ENCODE measurements at places on chromosomes 2 and 18.

DNA sequence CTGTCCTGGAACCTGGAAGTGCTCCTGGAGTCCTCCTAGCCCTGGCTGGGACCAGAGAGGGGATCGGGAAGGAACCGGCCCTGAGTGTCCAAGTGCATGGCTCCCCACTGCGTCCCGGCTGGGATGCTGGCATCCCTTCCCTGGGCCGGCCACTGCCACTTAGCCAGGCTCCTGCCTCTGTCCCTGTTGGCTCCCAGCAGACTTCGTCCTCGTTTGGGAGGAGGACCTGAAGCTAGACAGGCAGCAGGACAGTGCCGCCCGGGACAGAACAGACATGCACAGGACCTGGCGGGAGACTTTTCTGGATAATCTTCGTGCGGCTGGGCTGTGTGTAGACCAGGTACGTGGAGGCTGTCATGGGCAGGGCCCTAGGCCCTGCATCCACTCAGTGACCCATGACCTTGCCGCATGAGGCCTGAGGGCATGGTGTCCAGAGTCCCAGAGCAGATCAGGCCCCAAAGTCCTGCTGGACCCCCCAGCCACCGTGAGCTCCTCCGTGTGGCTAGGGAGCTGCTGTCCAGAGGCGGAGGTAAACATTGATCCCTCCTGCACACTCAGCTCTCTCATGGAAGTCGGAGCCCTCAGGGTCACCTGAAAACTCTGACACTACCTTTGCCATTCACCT is 7.1 kb downstream of the ANO7 start:
- no peak for DNase-seq

DNA sequence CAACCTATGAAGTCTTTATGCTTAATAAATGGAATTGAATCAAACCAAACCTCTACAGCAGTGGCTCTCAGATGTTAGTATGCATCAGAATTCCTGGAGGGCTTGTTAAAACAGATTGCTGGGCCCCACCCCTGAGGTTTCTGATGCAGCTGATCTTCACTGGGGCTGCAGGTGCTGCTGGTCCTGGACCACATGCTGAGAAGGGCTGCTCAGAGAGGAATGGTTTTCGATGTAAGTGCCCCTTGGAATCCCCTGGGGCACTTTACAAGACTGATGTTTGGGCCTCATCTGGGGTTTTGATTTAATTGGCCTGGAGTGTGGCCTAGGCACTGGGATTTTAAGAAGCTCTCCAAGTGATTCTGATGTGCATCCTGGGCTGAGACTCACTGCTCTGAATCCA is 403.8 kb upstream of the HS6ST1 start:
- DNase-seq: no peak

GRCh38 chr2:136086253-136087016 is 31.5 kb downstream of the CXCR4 start:
- no peak for DNase-seq

- no peak for DNase-seq
Measured at GRCh38 chr2:38039121-38039910, 36.6 kb downstream of the CYP1B1 start.

GRCh38 chr2:109474319-109474825 is 139.4 kb downstream of the SEPTIN10 start:
- DNase-seq: no peak

GRCh38 chr2:202124286-202124685 is 51.2 kb downstream of the KIAA2012 start:
- DNase-seq: no peak

- DNase-seq: no peak
Measured at GRCh38 chr2:45085487-45085886, 76.2 kb upstream of the SIX2 start.

GRCh38 chr2:34011684-34012083 is 412.6 kb upstream of the FAM98A start:
- DNase-seq: no peak

DNA sequence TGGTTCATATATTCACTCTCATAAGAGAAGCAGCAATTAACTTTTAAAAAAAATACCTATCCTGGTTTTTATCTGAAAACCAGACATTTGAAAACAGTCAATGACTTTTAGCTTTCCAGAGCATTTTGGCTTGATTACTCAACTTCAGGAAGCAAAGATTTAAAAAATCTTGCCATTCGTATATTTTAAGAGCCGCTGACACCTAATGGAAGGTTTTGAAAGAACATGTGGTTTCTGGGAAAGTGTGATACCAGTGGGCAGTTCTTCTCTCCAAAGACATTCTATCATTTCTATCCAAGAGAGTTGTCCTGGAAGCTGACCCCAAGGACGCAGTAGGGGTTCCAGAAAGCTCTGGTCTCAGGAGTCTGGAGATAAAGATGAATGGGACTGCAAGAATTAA is 234.7 kb downstream of the TTC32 start:
- DNase-seq: no peak

DNA sequence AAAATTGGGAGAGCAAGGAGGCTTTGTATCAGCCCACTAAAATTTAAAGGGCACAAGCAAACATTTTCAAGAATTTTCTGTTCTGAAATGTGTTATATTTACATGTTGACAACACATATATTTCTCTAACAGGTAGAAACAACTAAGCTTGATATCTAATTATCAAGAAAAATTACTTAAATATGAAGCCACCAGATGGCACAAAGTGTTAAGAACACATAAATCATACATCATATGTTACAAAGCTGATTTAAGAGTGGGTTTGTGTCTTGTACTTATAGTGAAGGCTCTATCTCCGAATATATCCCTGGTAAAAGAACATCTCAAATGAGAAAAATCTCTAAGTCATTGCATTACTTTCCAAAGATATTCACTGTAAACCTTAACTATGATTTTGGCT is 19.6 kb upstream of the CREB1 start:
- DNase-seq: no peak

DNA sequence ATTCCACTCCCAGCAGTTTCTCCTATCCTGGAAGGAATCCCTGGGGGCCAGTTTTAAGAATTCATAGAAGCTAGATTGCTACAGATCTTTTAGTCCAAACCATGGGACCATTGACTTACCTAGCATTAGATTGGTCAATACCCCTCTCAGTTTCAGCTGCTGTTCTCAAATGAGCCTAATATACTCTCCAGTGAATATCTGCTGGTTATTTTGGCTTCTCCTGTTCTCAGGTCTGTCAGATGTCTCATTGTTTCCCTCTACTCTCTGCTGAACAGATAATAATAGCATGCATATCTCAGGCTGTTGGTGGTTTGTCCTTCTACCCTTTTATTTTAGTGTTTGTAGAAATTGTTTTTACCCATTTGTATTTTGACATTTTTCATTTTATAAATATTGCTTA is 99.5 kb downstream of the FHOD3 start:
- no peak for DNase-seq

- no peak for DNase-seq
Measured at GRCh38 chr2:71862921-71863320, 284.7 kb downstream of the CYP26B1 start.

- DNase-seq: no peak
Measured at GRCh38 chr2:221492636-221493035, 79.5 kb downstream of the EPHA4 start.

GRCh38 chr2:197268786-197269584 is 41.6 kb downstream of the ANKRD44 start:
- no peak for DNase-seq

GRCh38 chr2:218295029-218295428 is 2.7 kb upstream of the TMBIM1 start:
- no peak for DNase-seq

DNA sequence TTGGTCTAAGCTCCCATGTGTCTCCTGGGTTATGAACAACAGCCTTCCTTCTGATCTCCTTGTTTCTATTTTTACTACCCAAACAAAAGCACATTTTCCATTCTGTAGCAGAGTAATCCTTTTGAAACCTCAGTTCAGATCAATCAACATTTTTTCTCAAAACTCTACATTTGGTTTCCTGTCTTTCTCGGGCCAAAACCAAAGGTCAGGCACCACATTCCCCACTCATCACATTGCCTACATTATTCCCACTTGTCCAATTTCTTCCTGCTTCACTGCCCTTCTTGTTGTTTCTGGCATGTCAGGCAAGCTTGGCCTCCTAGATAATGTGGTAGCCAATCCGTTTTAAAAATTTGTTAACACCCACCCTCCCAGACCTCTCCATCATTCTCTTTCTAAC is 196.8 kb downstream of the PPP1R1C start:
- DNase-seq: no peak

DNA sequence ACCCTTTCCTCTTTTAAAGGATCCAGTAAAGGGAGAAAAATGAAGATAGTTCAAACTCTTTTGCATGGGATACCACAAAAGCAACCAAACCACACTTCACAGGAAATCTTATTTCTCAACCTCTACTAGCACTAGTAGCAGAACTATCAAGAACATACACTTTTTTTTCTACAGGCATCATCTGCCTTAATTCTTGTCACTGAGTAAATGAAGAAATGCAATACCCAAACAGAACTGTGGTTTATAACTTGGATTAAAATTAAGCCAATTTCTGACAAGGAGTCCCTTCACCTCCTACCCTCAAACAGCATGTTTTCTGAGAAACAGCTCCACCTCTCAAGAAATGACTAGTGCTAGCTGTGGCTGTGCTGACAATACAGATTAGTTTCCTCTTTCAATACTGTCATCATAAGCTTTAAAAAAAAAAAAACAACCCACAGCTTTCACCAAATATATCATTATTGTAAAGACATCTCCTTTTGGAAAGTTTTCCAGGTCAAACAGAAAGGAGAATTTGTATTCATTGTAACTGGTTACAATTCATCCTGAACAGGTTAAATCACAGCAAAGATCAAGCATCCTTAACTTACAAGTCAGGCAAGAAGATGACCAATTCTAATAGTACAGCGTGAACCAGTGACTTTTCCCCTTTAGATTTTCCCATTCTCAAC is 44.4 kb downstream of the PTPN2 start:
- DNase-seq: no peak

- no peak for DNase-seq
Measured at GRCh38 chr2:53510401-53510800, 257.2 kb upstream of the CHAC2 start.

DNA sequence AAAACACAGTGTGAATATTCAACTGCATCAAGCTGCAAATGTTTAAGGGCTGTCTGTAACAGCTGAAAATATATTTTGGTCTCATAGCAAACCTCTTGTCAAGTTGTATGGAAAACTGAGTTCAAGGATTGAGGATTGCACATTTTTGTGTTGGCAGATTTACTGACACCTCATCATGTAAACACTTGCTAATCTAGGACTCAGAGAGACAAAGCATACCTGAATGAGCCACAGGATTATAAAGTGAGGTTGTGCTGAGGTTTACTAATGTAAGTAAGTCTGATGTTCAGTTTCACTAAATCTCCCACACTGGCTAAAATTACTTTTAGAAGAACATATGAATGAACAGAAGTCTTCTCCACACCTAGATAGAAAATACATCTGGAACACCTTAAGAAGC is 1993.1 kb upstream of the CELF4 start:
- DNase-seq: no peak

DNA sequence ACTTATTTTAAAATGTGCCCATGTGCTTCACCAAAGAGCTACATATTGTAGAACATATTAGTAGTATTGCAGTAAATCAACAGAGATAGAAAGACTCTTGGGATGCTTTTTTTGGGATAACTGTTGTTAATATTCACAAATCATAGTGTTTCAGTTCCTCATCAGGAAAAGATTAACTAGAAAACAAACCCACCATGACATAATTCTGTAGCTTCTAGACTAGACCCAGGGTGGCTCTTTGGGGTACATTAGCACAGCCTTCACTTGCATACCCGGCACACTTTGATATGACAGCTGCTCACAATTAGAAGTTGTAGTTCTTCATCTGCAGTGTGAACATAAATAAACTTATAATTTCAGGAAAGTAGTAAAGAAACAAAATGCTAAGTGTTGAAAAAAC is 154.2 kb downstream of the ATP9B start:
- DNase-seq: no peak

- no peak for DNase-seq
Measured at GRCh38 chr2:64686283-64686956, 32.7 kb upstream of the SERTAD2 start.

- DNase-seq: no peak
Measured at GRCh38 chr2:219003979-219004378, 10.8 kb upstream of the CRYBA2 start.

DNA sequence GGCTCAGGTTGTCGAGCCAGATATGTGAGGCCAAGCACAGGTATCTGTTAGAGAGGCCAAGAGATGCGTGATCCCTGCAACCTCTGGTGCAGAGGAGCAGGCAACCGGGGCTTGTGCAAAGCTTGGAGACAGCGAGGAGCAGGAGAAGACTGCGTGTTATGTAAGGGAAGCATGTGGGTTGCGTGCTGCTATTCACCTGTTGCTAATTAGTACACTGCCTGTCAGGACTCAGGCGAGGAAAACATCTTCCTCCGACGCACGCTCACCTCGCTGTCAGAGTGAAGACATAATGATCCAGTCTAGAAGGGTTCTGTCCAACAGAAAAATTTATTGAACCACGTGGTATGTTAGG is 102.5 kb downstream of the HNRNPLL start:
- DNase-seq: no peak

DNA sequence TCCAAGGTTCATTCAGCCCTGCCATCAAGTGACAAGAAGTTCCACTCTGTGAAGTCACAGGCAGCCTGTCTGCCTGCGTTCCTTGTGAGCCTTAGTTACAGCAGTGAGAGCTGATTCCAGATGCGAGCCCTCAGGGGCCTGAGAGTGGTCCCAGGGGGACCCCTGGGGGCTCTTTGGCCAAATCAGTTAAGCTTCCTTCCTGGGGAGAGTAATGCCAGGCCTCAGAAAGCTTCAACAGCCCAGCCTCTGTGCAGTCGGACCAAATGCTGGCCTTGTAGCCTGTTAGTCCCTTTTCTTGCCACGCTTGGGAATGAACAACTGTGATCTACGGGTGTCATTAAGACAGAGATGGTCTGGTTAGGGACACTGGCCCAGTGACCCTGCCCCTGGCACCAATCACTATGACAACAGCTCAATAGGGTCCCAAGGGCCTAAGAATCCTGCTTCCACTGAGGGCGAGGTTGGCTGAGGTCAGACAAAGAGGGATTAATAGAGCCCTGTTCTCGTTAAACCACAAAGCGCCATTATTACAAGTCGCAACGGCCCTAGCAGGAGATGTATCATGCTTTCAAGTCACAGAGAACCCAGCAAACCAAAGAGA is 50.9 kb downstream of the HS1BP3 start:
- no peak for DNase-seq

- DNase-seq: no peak
Measured at GRCh38 chr18:32174719-32175118, 15.1 kb upstream of the MEP1B start.

DNA sequence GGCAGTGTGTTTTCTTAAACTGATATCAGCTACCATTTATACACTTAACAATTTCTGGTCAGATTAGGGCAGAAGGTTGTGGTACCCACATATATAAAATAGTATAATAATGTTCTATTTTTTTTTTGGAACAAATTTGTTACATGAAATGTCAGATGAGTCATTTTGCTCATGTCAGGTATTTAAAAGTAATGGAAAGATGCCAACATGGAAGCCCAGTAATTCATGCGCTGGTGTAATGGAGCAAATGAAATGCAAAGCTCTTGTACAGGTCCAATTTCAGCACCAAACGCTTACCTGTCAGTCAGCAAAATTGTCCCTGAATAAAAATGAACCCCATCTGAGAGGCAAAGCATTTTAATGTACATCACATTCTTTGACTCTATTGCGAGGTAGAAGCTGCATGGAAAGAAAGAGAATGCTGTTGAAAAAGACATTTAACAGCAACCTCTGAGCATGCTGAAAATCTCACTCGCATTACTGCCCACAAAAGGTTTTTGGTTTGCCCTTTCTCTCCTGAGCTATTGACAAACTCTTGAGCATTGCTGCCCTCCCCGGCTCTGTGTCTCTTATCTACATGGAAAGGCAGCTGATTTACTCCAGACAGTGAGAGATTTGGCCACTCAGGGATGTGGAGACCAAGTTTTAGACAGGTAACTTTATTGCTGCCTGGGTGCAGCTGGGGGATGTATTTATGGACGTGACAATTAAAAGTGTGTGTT is 217.5 kb downstream of the CAMKMT start:
- DNase-seq: no peak

Measured in NCI-H1436 treated with DMSO at 0.1 percent for 48 hours (cell line).